Activated CD8-positive, alpha-beta memory T cell treated with anti-CD3 and anti-CD28 coated beads for 4 hours (primary cell): ENCODE measurements at places on chromosomes 12 and 14.

GRCh38 chr12:105032703-105033357 is 46.7 kb downstream of the NOPCHAP1 start:
- DNase-seq, result no peak

DNA sequence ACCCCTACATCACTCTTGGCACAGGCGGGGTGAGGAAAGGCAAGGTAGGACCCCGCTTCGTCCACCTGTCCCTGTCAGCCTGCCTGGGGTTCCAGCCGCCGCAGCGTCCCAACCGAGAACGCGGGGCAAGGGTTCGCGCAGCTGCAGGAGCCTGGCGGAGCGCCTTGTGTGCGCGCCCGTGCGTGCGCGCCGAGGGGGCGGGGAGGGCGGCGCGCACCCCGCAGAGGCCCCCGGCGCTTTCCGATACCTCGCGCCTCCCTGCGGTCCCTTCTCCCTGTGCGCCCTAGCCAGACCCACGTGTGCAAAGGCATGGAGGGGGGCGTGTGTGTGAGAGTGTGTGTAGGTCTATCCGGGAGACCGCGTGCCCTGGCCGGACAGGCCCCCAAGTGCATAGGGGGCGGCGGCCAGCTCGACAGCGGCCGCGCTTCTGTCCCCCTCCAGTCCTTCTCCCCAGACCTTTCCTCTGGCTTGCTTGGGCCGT is 122.4 kb downstream of the TSPAN9 start:
- no peak for DNase-seq

DNA sequence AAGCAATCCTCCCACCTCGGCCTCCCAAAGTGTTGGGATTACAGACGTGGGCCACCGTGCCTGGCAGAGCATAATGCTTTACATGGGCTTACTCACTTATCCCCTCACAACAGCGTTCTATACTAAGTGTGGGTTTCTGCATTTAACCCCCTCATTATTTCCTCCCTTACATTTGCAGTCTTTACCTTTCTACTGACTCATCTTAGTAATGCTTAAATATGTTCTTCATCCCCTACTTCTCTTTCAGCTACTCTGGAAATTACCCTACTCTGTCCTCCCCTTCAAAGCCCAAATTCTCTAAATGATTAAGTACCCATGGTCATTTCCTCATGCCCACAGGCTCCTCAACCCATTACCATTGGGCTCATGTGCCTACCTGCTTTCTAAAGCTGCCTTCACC is 40.7 kb downstream of the NKX2-1 start:
- no peak for DNase-seq

DNA sequence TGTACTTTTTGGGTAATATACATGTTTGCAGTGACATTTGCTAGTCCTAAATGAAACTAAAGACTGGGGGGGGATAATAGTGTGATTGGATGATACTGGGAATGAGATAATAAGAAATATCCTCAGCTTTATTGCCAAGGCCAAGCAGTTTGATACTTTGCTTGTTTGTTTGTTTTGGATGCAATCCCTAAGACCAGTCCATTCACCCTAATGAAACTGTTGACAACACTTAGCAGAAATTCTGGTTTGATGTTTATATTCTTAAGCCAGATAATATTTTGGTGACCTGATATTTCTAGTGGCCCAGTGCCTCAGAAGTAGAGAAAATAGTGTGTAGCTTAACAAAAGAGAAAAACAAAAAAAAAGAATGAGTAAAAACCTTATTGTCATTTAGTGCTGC is 1.8 kb downstream of the PHC1 start:
- DNase-seq, result no peak

DNA sequence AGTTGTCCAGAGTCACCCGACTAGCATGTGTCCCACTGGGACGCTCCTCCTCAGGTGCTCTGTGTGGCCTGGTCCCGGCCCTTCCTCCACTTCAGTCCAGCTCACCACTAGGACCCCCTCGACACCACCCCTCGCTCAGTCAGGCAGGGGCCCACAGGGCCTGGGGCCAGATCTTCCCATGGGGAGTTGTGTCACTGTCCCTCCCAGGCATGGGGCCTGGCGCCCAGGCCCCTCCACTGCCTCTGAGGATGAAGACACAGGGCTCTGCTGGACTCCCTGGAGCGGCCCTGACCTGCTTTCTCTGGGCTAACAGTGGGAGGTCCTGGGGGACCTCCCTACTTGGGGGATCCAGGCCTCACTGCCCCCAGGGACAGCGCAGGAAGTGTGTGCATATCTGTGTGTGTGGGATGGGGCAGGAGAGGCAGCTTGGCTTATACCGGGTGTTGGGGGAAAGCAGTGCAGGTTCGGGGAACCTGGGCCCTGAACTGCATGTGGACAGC is 43.8 kb downstream of the KRT80 start:
- DNase-seq, result no peak

DNA sequence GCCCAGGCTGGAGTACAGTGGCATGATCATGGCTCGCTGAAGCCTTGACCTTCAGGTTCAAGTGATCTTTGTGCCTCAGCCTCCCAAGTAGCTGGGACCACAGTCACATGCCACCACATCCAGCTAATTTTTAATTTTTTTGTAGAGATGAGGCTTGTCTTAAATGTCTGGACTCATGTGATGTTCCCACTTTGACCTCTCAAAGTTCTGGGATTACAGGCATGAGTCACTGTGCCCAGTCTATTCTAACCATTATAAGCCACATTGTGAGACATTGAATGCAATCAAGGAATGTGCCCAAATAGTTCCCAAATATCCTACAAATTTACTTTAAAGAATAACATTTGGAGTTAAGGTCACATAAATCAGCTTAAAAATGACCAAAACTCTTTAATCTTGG is 130.7 kb upstream of the ARID2 start:
- DNase-seq, result no peak

GRCh38 chr12:50014342-50014741 is 11.0 kb downstream of the RACGAP1 start:
- DNase-seq, result no peak

GRCh38 chr14:99730876-99731546 is 46.9 kb downstream of the CYP46A1 start:
- DNase-seq, result no peak

DNA sequence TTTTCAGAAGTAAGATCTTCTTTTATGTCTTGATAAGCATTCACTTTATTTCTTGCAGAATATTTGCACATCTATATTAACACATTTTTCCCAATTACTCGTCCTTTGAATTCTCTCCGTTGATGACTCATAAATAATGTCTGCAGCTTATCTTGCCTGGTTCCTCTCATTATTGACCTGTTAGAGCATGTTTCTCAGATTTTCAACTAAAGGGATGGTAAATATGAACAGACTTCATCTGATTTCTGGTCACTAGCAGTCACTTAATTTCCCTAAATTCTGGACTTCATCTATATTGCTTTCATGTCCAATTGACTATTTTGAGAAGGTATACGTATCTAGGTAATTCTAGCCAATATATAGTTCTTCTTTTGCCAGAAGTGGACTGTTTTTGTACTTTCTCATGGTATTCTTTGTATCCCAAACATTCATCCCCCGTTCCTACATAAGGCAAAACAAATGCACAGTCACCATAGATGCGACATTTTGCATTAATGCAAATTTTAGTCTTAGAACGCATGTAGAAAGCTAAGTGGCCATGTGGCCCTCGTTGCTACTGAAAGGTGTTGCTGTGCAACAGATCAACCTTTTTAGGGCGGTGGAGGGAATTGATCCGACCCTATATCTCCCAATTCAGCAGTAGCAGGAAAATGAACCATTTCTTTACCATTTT is 6.2 kb downstream of the PIK3C2G start:
- no peak for DNase-seq

DNA sequence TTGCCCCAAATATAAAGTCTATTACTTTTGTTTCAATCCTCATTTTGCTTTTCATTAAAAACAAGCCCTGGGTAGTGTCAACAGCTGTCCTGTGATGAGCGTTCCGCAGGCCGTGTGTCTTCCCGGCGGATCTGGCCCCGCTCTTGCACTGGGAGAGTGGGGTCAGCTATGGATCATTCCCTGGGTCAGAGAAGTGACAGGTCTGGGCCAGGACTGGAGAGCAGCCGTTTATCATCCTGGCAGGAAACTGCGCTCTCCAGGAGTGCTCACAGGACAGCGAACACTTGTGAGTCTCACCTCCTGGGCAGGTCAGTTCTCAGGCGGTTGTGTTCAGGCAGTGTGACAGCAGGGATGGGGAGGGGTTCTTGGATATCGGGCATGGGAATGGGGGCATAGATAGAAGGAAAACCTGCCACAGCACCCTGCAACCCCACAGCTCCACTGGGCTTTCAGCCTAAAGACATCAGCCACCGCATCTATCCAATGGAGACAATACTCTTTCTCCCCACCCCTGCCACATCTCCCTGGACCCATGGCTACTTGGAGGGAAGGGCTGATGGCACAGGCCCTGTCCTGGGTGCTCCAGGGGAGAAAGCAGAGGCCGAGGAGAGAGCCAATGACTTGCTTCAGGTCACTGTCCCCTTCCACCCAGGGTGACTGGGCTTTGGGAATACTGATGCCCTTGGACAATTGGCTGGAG is 47.8 kb upstream of the CHGA start:
- no peak for DNase-seq

DNA sequence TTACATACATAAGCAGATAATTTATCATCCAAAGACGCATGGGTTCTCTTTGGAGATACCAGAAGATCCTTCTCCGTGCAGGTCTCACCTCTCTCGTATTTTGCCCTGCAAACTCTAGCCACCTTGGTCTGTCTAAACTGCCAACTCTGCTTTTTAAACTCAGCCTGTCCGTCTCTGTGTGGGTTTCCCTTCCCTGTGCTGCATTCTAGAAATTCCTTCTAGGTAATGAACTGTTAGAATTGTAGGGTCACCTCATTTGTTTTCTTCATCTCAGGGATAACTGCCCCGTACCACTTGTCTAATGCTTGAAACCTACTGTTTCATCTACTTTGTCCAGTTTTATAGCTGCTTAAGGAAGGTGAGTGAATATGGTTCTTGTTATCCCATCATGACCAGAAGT is 45.4 kb upstream of the CCDC196 start:
- DNase-seq, result no peak

- DNase-seq, result no peak
Measured at GRCh38 chr14:76574416-76575095, 186.7 kb upstream of the VASH1 start.

DNA sequence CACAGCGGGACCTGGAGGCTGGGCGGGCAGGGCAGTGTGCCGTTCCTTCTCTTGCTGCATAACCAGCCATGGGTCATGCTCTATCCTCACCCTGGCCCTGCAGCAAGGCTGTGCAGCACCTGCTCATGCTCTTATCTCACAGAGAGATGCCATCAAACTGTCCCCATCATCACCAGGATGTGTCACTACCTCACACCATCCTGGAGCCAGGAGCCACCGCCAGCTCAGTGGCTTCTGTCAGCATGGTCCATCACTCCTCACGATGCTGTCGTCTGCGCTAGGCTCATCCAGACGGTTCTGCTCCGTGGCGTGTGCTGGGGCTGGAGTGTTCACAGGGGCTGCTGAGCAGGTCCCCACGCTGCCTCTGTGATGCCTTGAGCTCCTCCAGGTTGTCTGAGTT is 77.2 kb upstream of the DYNC1H1 start:
- DNase-seq, result no peak

GRCh38 chr14:39367387-39367751 is 64.9 kb downstream of the FBXO33 start:
- DNase-seq, result no peak

GRCh38 chr14:65035049-65035448 is 48.4 kb downstream of the FNTB start:
- no peak for DNase-seq

DNA sequence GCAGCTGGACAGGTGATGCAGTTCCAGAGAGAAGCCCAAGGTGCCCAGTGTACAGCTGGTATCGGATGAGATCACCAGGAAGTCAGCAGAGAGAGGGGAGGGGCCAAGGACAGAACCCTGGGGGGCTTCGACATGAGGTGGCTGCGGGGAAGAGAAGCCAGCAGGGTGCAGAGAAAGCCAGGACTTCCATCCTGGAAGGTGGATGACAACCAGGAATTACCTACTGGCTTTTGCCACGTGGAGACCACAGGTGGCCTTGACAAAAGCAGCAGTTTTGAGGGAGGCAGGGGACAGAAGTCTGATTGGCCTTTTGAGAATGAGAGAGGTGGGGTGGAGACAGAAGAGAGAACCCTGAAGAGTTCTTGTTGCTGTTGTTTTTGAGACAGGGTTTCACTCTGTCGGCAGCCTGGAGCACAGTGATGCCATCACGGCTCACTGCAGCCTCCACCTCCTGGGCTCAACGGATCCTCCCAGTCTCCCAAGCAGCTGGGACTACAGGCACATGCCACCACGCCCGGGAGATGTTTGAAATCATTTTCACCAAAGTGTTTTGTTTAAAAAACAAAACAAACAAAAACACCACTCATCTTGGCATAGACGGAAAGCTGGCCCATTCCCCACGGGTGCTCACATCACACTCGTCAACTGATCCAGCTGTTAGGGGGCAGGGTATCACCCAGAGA is 35.2 kb downstream of the CDC42BPB start:
- no peak for DNase-seq

DNA sequence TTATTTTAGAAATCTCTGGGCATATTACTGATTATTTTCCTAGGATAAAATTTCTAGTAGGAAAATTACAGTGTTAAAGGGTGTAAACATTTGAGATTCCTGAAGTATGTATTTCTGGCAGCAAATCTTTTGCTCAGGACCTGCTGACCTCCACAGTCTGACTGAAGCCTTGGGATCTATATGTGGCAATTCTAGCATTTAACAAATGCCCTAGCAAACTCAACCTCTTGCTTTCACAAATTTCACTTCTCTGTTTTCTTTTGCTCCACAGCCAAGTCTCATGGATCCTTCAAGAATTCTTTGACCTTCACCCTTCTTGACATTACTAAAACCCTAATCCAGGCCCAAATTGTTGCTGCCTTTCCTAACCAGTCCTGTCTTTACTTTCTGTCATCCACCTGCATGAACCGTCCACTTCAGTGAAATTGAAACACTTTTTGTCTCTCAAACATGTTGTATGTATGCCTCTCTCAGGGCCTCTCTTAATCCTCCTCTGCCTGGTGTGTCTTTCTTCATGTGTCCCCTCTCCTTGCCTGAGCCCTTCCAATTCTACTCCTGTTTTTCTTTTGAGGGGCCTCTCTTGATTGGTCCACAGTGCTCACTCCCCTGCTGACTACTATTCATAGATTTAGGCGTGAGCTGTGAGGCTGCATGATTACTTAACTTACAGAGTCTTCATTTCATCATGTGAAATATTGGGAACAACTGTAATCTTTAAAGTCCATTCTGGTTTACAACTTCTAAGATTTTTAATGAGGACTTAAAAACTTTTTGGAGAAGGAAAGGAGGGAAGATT is 5.1 kb upstream of the DYRK4 start:
- DNase-seq, result no peak

DNA sequence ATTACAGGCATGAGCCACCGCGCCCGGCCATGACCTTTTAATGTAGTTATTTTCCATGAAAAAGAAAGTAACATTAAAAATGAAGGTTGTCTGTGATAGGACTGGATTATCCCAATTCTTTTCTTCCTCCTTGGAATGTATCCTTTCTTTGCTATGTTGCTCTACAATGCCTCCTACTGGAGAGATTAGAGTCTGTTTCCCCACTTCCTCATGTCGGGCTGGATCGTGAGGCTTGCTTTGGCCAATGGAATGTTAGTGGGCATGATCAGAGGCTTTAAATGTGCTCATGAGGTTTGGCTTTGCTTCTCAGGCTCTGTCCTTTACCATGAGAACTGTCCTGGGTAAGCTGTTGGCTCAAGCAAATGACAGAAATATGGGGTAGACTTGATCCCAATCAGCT is 34.7 kb upstream of the SOCS2 start:
- DNase-seq, result no peak
